ENCODE measurements at places on chromosomes 1 and 21.
A peak's percentile ranks its signal among the peaks of the same experiment; 100 is the strongest.

DNA sequence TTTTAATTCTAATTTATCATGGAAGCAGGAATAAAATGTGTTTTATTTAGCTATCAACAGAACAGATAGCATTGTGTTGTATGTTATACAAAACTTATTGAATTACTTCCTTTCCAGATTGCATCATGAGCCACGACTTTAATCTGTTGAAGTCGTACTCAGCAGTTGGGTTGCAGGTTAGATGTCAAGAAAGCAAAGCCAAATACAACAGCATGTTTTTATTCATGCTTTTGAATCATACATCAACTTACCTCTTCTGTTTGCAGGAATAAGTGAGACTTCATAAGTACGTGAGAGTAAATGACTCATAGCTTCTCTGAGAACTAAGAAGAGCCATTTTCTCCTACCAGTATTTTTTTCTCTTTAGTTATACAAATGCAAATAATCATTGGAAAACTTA lies 110.8 kb upstream of the ADGRL4 start:
- no peak for DNase-seq

- DNase-seq = no peak
Measured at GRCh38 chr1:25223471-25223870, 8.8 kb downstream of the SYF2 start.

GRCh38 chr1:155978325-155978972 lies at the start of gene ARHGEF2:
ARHGEF2 (minus strand) TSS chr1:155978547; CDS start chr1:155978427, 120 bp downstream.
- DNase-seq = no peak

GRCh38 chr21:46005481-46005881 lies 23.9 kb downstream of the COL6A1 start:
- DNase-seq = no peak

DNA sequence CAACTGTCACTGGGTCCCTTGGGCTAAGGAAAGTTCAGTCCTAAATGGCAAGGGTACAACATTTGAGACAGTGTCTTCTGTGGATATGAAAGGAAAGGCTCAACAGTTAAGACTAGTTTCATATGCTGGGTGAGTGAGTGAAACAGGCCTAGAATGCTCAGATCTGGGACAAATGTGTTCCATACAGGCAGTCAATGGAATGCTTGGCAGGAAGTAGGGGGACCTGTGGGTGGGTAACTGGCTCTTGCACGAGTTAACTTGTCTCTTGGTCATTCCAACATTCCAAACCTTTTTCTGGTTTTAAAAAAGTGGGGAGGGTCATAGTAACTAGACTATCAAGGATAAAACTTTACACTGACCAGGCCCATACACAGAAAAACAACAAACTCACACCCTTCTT lies 17.8 kb upstream of the ADAM30 start:
- no peak for DNase-seq

DNA sequence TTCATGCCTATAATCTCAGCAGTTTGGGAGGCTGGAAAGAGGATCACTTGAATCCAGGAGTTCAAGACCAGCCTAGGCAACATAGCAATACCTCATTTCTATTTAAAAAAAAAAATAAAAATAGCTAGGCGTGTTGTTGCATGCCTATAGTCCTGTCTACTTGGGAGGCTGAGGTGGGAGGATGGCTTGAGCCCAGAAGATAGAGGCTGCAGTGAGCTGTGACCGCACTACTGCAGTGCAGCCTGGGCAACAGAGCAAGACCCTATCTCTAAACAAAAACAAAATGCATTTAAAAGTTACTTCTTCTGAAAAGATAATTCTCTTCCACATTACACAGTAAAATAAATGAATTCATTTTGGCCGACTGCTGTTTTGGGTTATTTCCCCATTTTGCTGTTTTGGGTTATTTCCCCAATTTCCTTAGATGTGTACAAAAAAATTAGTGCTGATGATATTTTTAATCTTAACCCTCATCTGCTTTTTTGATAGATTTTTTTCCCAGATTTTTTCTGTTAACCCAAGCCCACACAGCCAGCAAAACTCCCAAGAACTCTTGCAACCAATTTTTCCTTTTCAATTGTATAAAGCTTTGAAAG lies 23.0 kb upstream of the SAMSN1 start:
- no peak for DNase-seq

GRCh38 chr1:199811163-199811562 lies 216.3 kb upstream of the NR5A2 start:
- no peak for DNase-seq

DNA sequence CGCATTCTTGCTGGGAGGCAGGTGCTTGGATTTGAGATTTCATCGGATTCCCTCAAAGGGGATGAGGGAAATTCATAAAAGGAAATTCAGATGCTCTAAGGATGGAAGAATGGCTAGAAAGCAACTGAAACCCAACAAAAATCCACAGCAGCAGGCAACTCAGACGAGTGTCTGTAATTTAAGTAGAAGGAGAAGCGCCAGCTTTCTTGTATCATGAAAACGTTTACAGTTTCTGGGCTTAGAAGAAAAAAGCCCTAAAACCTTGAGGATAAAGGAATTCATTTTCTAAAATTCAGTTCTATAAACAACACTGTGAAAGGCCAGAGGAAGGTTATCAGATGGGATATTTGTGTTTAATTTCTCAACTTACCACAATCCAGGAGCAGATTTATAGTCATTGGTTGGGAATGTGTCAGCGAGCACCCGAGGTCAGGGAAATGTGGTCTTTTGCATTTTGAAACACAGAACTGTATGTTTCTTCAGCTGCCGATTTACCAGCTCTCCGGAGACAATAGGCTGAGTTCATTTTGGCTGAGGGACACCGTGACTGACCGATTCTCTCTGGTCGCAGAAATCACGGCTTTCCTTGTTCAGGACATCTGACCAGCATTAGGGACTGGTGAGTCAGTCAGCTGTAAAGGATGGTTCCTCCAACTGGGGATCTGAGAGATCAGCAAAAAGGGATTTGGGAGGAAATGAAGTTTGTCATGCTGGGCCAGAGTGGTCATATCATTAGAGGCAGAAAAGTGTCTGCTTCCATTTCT lies 111.6 kb upstream of the ERRFI1 start:
- DNase-seq = peak; percentile 95

DNA sequence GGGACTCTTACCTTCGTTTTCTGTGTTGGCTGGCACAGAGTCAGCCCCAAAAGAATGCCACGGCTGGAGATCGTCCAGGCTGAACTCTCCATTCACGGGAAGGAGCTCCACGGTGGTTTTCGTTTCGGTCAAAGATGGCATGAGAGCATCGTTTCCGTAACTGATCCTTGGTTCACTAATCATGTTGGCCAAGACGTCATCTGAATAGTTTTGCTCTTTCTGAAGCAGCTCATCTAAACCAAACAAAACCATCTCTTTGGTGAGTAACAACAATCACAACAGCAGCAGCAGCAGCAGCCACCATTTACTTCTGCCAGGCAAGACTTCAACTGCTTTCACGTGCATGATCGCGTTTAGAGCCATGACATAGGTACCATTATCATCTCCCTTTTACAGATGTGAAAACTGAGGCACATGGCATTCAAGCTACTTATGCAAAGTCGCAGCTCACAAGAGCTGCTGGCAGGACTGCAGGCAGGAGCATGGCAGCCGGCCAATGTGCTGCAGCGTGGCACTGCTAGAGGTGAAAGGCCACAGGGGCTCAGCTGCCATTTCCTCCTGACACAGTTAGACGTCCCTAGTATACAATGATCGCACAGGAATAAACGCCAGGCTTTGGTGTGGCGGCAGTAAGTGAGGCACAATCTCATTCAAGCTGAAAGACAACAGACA lies 177.1 kb downstream of the GABPA start:
- DNase-seq = no peak

GRCh38 chr1:64686828-64687724 lies 57.8 kb upstream of the RAVER2 start:
- peak; percentile 47 for DNase-seq

DNA sequence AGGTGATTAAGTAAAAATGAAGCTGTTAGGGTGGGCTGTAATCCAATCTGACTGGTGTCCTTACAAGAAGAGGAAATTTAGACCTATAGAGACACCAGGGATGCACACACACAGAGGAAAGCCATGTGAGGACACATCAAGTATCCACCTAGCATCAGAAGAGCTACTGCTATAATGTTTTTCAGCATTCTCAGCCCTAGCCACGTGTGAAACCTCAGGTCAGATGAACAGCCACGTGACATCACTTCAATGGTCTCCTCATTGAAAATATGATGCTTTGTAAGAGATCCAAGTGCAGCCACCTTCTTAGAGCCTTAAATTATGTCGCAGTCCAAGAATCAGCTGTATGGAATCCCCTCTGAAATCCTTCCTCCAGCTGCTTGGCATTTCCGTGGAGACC lies 65.1 kb downstream of the C1orf87 start:
- DNase-seq = no peak

GRCh38 chr1:225454733-225455132 lies 26.9 kb upstream of the LBR start:
- DNase-seq = peak; percentile 93
